Central memory CD8-positive, alpha-beta T cell (primary cell): ENCODE measurements at places on chromosomes 2 and 18.
A peak's percentile ranks its signal among the peaks of the same experiment; 100 is the strongest.

GRCh38 chr2:197461057-197461456 is 7.7 kb downstream of the COQ10B start:
- no peak for DNase-seq

GRCh38 chr2:161209902-161210301 is 49.7 kb downstream of the TANK start:
- no peak for DNase-seq

GRCh38 chr2:230778350-230779063 is 65.9 kb downstream of the CAB39 start:
- no peak for DNase-seq

DNA sequence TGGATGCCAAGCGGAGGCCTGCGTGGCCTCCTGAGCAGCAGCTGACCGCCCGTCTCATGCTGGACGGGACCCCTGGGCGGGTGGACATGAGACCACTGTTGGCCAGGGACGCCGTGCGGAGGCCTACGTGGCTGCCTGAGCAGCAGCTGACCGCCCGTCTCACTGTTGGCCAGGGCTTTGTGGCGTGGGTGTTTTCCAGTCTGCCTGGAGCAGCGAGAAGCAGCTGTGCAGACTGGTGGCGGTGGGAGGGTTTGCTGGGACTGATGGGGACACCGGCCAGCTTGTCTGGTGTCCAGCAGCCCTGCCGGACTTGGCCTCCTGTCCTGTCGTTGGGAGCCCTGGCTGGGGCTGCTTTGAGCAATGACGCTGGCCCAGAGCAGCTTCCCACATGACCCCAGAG is 5.8 kb upstream of the D2HGDH start:
- DNase-seq, result no peak

GRCh38 chr2:37671816-37672103 is 318 bp upstream of the CDC42EP3 start:
- no peak for DNase-seq

DNA sequence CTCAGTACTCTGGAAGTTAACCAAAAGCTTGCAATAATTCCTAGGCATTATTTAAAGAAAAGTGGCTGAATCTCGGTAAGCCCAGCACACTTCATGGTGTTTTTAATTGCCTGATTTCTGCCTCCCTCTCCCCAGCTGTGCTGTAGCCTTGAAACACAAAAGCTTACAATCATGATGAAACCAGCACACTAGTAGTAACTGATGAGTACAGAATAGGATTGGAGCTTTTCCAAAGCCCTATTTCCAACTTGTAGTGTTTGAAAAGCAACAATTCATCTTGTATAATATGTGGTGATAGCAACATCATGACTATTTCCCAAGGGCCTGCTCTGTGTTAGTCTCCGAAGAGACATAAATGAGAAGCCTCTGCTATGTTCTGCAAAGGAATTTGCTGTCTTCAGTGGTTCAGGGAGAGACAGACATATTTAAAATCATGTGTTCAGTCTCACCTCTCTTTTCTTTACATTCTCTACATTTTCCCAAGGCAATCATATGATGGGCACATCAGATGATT is 1015.0 kb downstream of the BCL11A start:
- no peak for DNase-seq

DNA sequence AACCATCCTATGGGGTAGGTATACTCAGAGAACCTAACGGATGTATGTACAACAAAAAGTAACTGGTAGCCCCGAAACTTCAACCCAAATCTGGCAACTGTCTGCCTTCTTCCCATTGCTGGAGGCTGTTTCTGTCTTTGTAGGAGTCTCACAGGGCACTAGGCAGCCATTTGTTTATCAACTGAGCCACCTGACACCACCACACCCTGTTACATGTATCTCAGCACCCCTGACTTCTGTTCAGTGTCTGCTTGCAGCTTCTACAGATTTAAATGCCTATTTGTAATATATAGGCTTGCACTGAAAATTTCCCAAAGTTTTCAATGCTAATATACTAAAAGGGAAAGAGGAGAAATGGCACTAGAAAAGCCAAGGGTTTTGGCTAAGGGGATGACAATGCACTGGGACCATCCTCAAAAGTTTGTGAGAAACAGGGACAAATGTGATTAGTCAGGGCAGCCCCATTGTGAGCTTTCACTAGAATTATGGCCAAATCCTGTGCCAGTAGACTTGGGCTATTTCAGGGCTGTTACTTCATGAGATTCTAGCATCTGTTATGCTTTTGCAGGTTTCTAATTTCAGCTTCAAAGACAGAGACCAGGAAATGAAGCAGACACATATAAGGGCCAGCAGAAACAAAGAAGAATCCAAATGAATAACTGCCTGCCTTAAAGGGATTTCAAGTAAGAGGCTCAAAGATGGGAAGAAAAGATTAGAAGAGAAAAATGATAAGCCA is 103.3 kb downstream of the MYO5B start:
- DNase-seq, result no peak

GRCh38 chr2:138713504-138713903 is 66.7 kb downstream of the NXPH2 start:
- DNase-seq, result no peak

DNA sequence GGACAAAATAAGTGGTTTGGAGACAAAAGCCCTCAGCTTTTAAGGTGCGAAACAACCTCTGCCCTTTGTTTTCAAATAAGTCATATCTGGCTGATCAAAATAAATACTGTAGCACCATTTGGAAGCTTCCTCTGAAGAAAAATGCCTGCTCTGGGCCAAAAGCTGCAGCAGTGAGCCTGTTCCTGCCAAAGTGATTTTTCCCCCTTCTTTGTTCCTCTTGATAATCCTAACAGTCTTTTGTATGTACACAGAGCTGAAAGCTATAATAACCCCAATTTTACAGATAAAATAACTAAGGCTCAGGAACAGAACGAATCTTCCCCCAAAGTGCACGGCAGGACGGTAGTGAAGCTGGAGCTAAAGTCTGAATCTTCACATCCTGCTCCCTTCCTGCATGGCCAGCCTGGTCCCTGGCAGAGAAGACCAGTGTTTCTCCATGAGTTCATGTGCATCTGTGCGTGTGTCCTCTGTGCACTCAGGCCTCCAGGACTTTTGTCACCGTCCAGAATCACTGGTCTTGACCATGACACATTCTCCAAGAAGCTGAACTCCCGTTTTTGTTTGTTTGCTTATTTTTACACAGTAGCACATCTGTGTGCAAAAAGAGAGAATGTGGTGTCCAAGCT is 2114.1 kb upstream of the PIK3C3 start:
- no peak for DNase-seq

- no peak for DNase-seq
Observed at GRCh38 chr2:134717286-134718022, 1.3 kb downstream of the TMEM163 start.

DNA sequence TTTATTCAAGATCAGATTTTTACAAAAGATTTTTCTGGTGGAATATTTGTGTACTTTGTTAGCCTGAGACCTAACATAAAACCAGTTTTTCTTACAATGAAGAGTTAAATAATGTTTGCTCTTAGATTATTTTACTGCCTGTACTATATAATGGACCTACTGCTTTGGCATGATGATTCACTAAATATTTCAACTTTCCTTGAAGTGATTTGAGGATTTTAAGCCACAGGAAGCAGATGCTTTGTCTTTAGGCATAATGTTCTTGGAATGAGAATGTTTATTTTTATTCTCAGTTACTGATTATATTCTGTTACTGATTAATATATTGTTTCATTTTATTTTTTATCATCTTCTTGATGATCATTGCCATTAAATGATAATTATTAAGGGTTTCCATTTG is 175.3 kb upstream of the LRP1B start:
- no peak for DNase-seq

GRCh38 chr2:127733113-127733815 is 32.0 kb downstream of the SFT2D3 start:
- no peak for DNase-seq

DNA sequence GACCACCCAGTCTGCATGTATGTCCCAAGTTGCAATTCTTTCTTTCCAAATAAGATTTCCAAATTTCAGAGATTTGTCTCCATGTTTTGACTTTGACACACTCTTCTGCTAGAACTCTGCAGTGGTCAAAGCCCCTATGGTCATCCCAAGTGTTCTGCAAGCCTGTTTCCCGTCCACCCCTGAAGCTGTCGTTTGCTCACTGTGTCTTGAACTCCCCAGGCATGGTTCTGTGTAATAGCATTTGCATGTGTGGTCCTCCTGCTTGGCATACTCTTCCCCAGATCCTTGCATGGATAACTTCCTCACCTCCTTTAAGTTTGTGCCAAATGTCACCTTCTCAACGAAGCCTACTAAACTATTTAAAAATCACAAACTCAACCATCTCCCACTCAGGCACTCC is 3.9 kb upstream of the MTLN start:
- DNase-seq, result no peak

- no peak for DNase-seq
Observed at GRCh38 chr2:215843579-215843978, 169.8 kb downstream of the MREG start.

DNA sequence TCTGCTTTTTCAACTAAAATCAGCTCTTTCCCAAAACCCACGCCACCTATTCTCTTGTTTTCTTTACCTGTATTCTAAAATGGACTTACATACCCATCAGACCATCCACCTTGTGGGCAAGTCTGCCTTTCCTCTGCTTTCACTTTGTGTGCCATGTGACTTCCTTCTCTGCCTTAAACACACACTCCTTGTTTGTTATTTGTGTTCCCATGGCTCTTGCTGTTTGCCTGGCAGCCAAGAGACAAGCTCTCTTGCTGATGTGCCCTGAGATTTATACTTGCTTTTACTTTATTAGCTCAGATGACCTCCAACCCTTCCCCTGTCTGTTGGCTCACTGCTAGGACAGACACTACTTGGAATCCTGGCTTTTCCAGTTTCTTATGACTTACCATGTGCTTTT is 309.7 kb upstream of the LRRTM4 start:
- no peak for DNase-seq

GRCh38 chr2:202030691-202031090 is 3.0 kb upstream of the FZD7 start:
- no peak for DNase-seq

DNA sequence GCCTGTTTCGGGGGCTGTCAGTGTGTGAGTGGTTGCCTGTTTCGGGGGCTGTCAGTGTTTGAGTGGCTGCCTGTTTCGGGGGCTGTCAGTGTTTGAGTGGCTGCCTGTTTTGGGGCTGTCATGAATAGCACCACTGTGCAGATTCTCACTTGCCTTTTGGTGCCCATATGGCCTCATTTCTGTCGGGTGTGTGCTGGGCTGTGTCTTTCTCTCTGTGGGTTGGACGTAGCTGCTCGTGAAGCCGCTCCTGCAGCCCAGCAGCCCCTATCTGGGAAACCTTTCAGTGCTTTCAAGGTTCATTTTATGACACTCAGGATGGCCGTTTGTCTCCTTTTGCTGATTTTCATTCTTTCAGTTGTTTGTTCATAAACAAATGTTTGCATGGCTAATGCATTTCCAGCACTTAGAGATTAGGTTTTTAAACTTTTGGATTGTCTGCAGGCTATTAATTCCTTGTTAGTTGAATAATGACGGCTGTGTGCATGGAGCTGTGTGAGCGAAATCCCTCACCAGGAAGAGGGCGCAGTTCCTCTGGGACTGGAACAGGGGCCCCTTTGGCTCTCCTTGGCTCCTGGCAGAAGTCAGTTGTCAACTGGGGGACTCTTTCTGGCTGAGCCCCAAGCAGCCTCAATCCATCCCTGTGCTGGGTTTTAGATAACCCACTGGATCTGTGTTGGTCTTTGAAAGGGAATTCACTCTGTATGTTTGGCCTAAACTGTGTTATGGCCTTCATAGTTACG is 10.8 kb downstream of the AGAP1 start:
- no peak for DNase-seq

GRCh38 chr2:219498280-219499057 is at the start of gene GMPPA:
TSS of gene GMPPA (plus strand) at chr2:219498891. CDS start at chr2:219499976, 1,085 bp downstream.
- DNase-seq, result peak; percentile 78

DNA sequence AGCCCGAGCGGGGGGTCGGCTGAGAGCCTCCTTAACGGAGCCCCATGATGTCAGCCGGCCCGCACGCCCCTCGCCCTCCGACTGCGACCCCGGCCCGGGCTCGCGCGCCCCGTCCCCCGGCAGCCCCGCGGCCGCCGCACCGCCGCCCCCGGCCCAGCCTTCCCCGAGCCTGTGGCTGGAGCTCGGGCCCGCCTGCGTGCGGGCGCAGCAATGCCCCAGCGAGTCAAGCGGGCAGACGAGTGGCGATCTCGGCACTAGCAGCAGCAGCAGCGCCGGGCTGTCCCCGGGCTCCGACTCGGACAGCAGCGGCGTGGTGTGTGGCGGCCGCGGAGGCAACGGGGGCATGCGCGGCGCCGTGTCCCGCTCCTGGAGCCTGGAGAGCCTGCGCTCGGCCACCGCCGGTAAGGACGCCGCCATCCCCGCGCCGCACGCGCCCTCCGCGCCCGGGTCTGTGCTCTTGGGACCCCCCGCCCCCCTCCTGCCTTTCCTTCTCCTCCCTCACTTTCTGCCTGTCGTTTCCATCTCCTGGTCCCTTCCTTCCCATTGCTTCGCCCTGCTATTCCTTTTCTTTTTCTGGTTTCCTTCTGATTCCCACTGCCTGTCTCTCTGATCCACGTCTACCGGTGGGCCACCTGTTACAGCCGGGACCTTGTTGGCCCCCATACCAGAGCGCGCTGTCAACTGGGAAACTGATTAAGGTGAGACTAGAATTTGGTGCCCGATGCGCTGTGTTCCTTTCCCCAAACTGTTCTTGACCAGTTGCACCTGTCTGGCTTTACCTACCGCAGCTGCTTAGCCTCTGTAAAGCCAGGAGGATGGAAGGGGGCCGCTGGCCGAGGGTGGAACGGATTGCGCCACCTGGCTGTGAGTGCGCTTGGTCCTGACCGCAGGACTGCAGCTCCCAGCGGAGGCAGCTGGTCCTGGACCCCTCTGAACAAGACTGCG is 127.4 kb downstream of the ARHGEF4 start:
- DNase-seq, result no peak

DNA sequence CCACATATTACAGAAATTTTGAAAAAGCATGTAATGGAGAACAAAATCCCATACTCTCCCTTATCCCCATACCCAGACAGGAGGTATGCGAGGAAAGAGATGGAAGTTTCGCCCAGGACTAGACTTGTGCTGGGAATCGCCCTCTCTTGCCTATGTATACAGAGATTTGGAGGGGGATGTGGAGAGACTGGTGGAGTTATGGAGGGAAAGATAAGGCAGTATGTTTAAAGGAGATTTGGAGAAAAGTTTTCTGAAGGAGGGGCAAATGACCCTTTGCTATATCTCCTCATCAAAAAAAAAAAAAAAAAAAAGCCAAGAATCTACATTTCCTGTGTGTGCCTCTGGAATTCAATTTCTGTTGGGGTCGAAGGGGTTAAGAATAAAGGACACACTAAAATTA is 75.3 kb downstream of the MERTK start:
- no peak for DNase-seq

DNA sequence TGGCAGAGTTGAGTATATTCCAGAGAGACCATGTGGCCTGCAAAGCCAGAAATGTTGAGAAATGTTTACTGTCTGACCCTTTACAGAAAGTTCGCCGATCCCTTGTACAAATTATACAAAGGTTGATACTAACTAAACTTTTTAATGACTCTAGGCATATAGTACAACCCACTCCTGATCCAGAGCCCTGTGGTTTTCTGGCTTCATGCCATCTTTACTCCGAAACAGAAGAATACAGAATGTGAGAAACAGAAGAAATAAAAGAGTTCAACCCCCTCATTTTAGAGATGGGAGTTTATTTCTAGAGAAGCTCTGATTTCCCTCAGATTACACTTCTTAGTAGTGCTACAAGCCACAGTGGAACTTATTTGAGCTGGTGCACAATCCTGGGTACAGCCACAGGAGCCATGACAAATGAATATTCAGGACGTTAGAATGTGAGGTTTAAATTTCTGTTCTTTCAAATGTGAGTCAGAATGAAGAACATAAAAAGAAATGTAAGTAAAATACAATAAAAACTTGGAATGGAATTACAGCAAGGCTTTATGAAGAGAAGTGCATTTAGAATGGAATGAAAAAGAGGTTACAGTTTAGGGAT is 38.0 kb upstream of the SMCHD1 start:
- no peak for DNase-seq

GRCh38 chr18:34493099-34493544 is 217.0 kb upstream of the DTNA start:
- no peak for DNase-seq
